GM13976 (cell line): ENCODE measurements at places on chromosomes 1 and 21.

DNA sequence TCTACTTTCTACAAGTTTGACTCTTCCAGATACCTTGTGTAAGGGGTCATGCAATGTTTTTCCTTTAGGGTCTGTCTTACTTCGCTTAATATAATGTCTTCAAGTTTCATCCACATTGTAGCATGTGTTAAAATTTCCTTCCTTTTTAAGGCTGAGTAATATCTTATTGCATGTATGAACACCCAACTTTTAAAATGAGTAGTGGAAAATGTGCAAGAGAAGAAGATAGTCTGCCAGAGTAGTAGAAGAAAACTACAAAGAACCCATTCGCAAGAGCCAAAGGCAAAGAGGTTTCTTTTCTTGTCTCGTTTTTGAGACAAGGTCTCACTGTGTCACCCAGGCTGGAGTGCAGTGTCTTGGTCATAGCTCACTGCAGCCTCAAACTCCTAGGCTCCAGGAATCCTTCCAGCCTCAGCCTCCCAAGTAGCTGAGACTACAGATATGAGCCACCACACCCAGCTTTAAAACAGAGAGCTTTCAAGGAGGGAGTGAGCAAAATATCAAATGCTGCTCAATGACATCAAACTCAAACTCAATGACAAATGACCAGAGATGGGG, 9.4 kb downstream of the IL23R start:
- DNase-seq, result no peak

DNA sequence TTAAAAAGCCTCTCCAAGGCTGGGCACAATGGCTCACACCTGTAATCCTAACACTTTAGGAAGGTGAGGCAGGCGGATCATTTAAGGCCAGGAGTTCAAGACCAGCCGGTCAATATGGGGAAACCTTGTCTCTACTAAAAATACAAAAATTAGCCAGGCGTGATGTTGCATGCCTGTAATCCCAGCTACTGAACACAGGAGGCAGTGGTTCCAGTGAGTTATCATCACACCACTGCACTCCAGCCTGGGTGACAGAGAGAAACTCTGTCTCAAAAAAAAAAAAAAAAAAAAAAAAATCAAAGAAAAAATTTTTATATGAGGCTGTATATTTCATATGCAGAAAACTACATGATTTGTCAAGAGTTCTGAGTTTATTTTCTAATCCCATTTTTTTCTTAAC, 1107.1 kb upstream of the TMPRSS15 start:
- no peak for DNase-seq

- DNase-seq, result no peak
These were observed 2.9 kb upstream of the PTGFRN start for GRCh38 chr1:116906812-116907211.

GRCh38 chr1:211478801-211479578, 13.0 kb downstream of the RD3 start:
- DNase-seq, result no peak

DNA sequence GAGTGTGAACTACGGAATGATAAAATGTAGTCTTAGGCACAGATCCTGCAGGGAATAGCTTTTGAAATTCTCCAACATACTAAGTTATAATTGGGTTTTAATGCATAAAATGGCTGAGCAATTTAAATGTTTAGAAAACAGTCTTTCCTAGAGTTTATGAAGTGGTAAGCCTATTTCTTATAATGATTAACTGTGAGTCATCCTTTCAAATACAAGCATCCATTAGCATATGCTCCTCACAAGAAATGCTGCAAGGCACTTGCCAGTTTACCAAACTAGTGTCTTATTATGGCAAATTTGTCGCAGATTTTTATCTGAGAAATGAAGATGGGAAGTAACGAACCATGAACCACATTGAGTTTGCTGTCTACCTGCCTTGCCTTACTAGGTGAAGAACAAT, 101.3 kb upstream of the ESRRG start:
- DNase-seq, result no peak

- no peak for DNase-seq
These were observed 114.0 kb upstream of the ZNF644 start for GRCh38 chr1:91135799-91136198.

GRCh38 chr1:35644204-35644603, 2.9 kb upstream of the PSMB2 start:
- DNase-seq, result no peak

DNA sequence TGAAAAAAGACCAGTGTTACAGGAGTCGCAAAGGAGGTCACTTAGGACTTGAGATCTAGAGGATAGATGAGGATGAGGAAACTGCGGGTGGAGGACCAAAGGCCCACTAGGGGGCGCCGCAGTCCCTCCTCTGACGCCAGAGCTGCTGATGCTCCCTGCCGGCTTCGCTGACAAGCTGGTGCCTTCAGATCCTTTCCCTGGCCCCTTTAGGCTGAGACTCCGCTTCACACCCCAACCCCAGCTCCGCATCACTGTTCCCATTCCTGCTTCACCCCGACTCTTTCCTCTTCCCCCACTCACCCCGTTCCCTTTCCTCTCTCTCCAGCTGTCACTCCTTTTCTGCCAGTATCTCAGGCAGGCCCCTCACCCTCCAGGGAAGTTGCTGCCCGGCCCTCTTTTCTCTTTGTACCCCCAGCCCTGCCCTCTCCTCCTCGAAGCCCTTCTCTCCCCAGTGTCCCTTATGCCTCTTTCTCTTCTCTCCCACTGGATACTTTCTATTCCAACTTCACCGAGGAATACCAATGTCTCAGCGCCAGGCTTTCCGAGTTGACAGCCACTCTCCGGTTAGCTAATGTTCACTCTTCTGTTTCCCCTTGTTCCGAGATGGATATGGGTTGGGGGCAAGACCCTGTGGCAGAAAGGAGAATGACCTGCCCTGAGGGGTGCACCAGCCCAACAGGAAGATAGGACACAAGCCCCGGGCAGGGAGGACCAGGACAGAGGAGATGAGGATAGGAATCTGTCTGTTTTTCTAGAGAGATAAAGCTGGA, 4.5 kb downstream of the KCNJ9 start:
- DNase-seq, result peak; percentile 92

- no peak for DNase-seq
These were observed 540.0 kb downstream of the KIF26B start for GRCh38 chr1:245694753-245695195.

- DNase-seq, result no peak
These were observed 19.9 kb downstream of the HUNK start for GRCh38 chr21:31892686-31893085.

DNA sequence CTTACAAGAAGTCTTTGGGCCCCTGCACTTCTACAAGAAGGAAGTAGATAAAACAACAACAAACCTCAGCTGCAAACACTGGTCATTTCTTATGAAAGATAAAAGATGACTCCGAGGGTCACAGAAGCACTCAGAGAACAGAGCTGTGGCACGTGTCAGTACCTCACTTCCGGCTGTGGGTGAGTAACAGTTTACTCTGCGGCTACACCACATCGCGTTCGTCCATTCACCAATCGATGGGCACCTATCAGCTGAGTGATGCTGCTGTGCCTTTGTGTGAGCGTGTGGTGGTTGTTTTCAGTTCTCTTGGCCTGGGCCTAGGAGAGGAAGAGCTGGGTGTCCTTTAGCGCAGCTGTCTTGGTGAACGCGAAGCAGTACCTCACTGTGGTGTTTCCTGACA, 49.9 kb downstream of the COL6A1 start:
- no peak for DNase-seq

- DNase-seq, result no peak
These were observed 4.5 kb upstream of the TUFT1 start for GRCh38 chr1:151535326-151536271.

- DNase-seq, result no peak
These were observed 80.9 kb upstream of the AJAP1 start for GRCh38 chr1:4573526-4573925.

DNA sequence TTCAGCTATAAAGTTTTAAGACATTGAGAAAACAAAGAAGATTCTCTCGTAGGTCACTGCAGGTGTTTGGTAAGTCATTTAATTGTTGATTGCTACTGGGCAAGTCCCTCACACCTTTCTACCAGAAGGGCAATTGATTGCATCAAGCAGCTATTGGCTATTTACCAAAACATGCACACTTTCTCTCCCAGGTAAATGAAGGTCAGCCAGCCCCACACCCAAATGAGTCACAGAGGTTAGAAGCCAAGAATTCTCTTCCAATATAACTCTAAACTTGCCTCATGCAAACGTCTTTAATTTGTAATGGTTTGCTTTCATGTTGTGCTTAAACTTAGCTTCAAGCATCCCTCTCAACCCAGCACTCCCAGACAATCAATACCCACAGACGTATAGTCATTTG, 475.3 kb upstream of the ADGRL2 start:
- DNase-seq, result no peak

DNA sequence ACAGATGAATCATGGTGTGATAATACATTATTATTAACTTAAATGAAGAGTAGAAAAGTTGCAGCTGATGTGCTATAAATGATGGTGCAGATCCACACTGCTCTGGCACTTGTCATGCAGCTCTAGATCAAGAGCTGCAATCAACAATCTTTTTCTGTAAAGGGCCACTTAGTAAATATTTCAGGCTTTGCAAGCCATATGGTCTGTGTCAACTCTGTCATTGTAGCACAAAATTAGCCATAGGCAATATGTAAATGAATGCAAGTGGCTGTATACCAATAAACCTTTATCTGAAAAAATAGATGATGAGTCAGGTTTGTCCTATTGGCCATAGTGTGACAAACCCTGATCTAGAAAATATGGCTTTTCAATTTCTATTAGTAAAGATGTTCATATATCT, 66.6 kb downstream of the RGS18 start:
- no peak for DNase-seq

- DNase-seq, result no peak
These were observed 19.7 kb upstream of the TBX15 start for GRCh38 chr1:119007670-119008482.

- no peak for DNase-seq
These were observed 26.2 kb downstream of the ZYG11B start for GRCh38 chr1:52752484-52752826.

GRCh38 chr1:33007190-33008050, 29.3 kb downstream of the AK2 start:
- DNase-seq, result no peak

- no peak for DNase-seq
These were observed 685.9 kb downstream of the MATN1 start for GRCh38 chr1:30037251-30038118.

- DNase-seq, result no peak
These were observed 588.3 kb downstream of the NPHP4 start for GRCh38 chr1:5403935-5404334.

- DNase-seq, result no peak
These were observed 60.3 kb upstream of the CSF3R start for GRCh38 chr1:36542962-36543515.

GRCh38 chr1:180521474-180522212, 19.3 kb upstream of the ACBD6 start:
- DNase-seq, result no peak

GRCh38 chr1:3501856-3502640, 47.6 kb downstream of the ARHGEF16 start:
- DNase-seq, result peak; percentile 80

DNA sequence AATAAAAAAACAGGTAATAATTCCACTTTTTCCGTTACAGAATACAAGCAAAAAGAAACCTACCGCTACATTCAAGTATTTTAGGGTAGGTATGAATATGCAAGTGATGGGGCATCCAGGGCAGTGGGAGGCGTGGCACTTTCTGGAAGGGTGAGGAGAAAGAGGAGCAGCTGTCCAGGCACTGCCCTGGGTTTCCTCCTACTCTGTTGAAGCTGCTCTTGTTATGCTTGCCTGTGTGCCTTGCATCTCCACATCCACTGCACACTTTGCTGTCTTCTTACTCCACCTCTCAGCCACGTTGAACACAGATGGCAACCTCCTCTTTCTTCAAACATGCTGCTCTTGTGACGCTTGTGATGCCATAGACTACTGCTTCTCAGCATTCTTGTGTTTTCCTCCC, 83.2 kb downstream of the RPE65 start:
- no peak for DNase-seq

DNA sequence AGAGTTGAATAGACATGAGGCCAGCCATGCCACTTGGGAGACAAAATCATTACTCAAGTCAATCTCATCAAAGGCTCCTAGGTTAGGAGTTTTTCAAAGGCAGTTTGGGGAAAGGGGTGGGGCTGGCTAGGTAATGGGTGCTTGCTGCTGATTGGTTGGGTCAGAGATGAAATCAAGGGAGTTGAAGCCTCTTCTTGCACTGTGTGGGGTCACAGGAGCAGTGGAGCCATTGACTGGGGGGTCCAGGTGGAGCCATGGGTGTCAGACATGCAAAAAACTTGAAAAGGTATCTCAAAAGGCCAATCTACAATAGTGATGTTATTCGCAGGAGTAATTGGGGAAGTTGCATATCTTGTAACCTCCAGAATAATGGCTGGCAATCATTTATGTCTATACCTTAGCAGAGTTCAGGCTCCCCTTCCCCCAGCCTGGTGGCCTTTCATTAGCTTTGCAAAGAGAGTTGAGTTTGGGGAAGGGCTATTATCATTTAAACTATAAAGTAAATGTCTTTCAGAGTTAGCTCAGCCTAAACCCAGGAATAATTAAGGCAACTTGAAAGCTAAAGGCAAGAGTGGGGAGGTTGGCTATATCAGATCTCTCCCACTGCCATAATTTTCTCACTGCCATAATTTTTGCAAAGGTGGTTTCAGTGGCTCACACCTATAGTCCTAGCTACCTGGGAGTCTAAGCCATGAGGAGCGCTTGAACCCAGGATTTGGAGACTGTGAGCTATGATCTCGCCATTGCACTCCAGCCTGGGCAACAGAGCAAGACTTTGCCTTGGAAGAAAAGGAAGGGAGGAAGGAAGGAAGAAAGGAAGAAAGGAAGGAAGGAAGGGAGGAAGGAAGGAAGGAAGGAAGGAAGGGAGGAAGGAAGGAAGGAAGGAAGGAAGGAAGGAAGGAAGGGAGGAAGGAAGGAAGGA, 7.8 kb upstream of the PINK1 start:
- DNase-seq, result no peak

GRCh38 chr1:175887981-175888428, 144.6 kb upstream of the TNR start:
- DNase-seq, result peak; percentile 83

DNA sequence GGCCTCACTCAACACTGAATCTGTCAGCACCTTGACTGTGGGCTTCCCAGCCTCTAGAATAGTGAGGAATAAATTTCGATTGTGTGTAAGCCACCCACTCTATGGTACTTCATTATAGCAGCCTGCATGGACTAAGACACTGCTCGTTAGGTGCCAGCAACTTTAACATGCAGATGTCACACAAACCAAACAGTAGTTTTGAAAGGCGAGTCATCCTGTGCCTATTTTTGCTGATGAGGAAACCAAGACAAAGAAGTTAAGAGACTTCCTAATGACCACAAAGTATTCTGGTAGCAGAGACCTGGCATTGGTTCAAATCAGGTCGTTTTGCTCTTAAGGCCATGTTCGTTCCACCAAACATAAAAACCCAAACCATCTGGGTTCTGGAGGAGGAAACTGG, 42.9 kb downstream of the BATF3 start:
- DNase-seq, result no peak
